ENCODE measurements at places on chromosomes 2 and 18.

- DNase-seq, result peak; percentile 60
Measured at GRCh38 chr2:182594286-182594685, 121.8 kb upstream of the DNAJC10 start.

DNA sequence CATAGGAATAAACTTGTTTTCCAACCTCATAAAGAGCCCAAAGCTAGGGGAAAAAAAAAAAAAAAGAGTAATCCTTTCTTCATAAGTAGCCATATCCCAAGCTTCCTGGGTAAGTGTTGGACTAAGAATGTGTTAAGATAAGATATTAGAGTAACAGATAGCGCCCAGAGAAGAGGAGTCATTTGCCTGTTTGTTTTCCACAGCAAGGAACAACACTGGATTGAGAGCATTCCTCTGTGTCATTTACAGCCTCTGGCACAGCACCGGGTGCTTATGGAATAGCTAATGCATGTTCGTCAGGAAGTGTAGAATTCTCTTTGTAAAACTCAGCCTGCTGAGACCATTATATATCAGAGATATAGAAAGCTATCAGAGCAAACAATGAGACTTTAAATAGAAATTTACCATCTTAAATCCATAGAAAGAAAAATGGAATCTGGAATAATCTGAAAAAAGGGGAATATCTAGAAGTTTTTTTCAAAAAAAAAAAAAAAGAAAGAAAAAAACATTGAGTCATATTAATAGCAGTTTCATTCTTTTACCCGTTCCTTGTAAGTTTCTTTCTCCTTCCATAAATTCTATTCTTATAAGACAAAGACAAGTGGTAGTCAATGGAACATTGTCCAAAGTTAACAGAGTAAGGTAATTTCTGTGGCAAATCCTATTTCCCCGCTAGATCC, 37.6 kb downstream of the LRP2 start:
- no peak for DNase-seq

DNA sequence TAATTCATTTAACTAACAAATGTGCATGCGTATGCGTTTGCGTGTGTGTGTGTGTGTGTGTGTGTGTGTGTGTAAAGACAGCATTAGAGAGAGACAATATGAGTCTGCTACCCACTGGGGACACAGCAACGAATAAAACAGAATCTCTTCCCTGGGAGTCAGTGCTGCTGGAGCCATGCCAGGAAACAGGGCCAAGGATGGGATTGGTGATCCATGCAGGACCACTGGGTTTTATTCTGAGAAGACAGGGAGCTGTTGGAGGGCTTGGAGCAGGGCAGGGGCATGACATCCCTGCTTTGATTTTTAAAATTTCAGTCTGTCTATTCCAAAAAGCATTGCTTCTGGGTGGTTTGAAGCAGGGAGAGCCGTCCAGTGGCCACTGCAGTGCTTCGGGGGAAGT, 62.9 kb downstream of the PDCL3 start:
- DNase-seq, result no peak

- DNase-seq, result no peak
Measured at GRCh38 chr2:182541268-182541667, 114.4 kb upstream of the PDE1A start.

- no peak for DNase-seq
Measured at GRCh38 chr2:108348816-108349570, 28.8 kb upstream of the SULT1C4 start.

GRCh38 chr2:109411640-109412325, 202.0 kb downstream of the SEPTIN10 start:
- DNase-seq, result no peak

DNA sequence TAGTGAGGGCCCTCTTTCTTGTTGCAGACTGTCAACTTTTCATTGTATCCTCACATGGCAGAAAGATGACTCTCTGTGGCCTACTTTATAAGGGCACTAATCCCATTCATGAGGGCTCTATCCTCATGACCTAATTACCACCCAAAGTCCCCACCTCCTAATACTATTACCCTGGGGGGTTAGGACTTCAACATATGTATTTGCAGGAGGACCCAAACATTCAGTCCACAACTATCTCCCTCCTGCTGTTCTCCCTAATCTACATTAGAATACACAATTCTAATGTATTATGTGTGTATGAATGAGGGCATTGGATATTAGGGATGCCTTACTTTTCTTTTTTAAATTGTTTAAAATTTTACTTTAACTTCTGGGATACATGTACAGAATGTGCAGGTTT, 246.0 kb upstream of the TANK start:
- DNase-seq, result no peak

GRCh38 chr2:9439536-9439935, 16.1 kb downstream of the CPSF3 start:
- no peak for DNase-seq

DNA sequence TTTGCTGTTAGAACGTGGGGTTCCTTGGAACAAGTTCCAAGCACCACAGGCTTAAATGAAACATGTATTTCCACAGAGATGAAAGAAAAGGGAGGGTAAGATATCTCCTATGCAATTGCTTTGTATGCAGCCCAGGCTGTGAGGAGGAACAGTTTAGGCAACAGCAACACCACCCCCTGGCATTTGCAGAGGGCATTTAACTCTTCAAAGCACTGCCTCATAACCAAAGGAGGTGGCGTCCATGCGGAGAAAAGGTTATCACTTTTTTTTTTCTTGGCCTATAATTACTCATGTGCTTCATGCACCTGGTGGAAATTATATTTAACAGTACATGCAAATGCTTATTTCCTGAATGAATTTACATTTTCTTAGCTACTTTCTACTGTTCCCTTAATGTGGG, 286.0 kb downstream of the LPIN1 start:
- no peak for DNase-seq

- DNase-seq, result no peak
Measured at GRCh38 chr2:199455545-199456382, 2.0 kb downstream of the SATB2 start.

DNA sequence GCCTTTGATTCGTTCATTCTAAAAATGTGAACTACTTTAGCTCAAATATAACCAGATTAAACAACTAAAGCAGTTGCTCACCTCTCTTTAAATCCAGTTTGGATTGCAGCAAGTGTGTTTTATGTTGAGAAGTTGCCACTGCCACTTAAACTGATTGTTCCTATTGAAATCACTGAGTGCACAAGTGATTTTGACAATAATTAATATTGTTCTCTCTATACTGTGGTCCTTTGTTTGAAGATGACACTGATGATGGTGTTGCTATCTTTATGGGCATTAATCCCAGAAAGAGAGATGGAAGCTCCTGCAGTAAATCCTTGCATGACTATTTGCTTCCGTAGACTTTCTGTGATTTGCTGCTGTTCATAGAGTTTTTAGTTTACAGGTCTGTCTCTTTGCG, 251.4 kb upstream of the ZEB2 start:
- DNase-seq, result no peak

GRCh38 chr2:192469612-192470011, 274.9 kb upstream of the TMEFF2 start:
- DNase-seq, result no peak

- peak; percentile 79 for DNase-seq
Measured at GRCh38 chr18:58785171-58785805, 79.4 kb upstream of the ZNF532 start.

DNA sequence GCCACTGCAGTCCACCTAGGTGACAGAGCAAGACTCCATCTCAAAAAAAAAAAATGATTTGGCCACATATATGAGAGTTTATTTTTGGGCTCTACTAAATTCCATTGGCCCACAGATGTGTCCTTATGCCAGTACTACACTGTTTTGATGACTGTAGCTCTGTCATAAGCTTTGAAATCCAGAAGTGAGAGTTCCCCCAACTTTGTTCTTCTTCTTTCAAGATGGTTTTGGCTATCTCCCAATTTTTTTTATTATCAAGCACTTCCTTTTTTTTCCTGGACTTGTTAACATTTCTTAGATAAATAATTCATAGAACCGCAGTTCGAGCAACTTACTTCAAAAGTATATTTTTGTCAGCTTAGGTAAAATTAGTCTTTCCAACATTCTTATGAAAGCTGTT, 96.9 kb downstream of the TSHZ1 start:
- no peak for DNase-seq
